ENCODE measurements at places on chromosomes 16 and 17. TPM values are rescaled to one million over a fixed set of nuclear protein-coding genes. Genes with fewer than 3 reads are reported as not detected.

HNF1B gene
- total RNA-seq, result 142 TPM

KRTAP4-3 gene
- total RNA-seq, result not detected

PRSS8 gene
- 312 TPM for total RNA-seq

NPIPB9 gene
- not detected for total RNA-seq

CDR2L gene
- total RNA-seq, result 83.8 TPM

PIPOX gene
- total RNA-seq, result 3.5 TPM

ABCA8 gene
- 19.2 TPM for total RNA-seq

SIRT7 gene
- total RNA-seq, result 58.1 TPM

PPY gene
- not detected for total RNA-seq

LDHD gene
- total RNA-seq, result 14.5 TPM

TMEM238L gene
- 7.5 TPM for total RNA-seq

MFSD6L gene
- 2.9 TPM for total RNA-seq

TBC1D28 gene
- not detected for total RNA-seq

TSPOAP1 gene
- total RNA-seq, result 30.2 TPM

GSG1L gene
- not detected for total RNA-seq

PTX4 gene
- total RNA-seq, result 0.14 TPM

MT1M gene
- total RNA-seq, result 4.6 TPM

CLEC18B gene
- total RNA-seq, result 6.0 TPM
